ENCODE measurements at places on chromosomes 1 and 21. TPM values are rescaled to one million over a fixed set of nuclear protein-coding genes. Genes with fewer than 3 reads are reported as not detected.

The LYPD8 gene
- total RNA-seq, result not detected

The TEKT2 gene
- total RNA-seq, result 1.2 TPM

The ARHGAP30 gene
- total RNA-seq, result not detected

The ABCG1 gene
- total RNA-seq, result 0.07 TPM

The CSF3R gene
- 0.97 TPM for total RNA-seq

DNA sequence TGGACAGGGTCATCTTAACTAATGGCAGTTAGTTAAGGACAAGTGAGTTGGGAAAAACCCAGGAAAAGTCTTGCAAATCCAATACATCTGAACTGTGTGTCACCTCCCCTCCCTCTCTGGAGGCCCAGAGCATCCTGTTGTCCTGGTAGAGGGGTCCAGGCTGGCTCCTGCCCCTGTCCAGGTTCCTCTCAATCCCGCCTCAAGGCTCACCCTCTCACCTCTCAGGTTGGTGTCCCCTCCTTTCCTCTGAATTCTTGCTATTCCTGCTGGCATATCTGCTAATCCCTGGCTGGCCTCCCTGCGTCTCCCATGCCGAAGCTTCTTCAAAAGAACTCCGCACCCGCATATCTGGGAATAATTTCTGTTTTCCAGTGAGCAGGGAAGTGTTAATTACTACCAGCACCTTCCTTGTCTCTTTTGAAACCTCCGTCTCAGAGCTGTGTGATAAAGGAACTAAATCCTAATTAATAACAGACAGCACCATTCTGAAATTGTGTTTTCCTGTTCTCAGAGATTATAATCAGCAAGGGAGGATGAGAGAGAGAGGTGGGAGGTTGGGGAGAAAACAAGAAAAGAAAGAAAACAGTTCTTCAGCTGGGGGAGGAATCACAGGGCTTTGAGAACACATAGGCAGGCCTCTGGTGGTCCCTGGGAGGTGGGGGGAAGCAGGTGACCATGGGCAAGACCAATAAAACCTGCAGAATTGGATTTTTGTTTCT, 568.0 kb downstream of the PTPRU start:
- DNase-seq, result no peak

GRCh38 chr1:8640950-8641349, 176.5 kb downstream of the RERE start:
- no peak for DNase-seq

DNA sequence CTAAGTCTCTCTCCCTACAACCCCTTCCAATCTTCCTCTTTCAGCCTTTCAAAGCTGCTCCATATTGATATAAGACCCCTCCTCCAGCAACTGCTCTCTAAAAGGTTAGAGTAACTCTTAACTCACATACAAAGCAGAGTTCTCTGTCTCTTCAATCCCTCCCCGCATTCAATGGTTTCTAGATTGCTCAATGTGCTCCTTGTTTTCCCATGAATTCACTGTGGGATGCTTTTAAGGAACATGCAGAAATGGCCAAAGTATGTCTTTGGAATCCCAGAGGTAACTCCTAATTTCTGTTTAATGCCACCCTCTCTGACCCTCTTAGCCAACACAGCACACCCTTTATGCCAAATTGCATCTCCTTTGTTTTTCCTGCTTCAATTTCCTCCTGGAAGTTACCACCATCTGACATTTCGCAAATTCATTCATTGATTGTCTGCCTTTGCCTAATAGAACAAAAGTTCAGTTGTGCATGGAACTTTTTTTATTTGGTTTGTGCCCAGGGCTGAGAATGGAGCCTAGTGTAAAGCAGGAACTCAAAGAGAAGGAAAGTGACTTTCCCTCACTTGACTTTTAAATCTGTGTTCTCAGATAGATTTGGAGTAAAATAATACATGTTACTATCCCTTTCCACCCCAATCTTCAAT, 172.7 kb upstream of the C8B start:
- DNase-seq, result no peak

DNA sequence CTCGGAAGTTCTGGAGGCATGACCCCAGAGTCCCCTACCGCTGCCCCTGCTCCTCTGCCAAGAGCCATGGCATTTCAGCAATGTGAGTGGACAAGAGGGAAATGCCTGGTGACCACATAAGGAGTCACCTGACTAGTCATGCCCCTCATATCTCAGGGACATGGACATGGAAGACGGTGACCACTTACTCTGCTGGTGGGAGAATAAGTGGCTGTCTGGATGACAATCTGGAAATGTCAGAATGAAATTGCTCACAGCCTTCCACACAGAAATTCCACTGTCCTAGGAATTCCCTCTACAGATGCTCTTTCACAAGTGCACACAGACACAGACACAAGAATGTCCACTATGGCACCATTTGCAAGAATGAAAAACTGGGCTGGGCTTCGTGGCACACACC, 24.3 kb upstream of the PLEKHG5 start:
- DNase-seq, result no peak

GRCh38 chr1:5125208-5125607, 470.8 kb downstream of the AJAP1 start:
- DNase-seq, result no peak

DNA sequence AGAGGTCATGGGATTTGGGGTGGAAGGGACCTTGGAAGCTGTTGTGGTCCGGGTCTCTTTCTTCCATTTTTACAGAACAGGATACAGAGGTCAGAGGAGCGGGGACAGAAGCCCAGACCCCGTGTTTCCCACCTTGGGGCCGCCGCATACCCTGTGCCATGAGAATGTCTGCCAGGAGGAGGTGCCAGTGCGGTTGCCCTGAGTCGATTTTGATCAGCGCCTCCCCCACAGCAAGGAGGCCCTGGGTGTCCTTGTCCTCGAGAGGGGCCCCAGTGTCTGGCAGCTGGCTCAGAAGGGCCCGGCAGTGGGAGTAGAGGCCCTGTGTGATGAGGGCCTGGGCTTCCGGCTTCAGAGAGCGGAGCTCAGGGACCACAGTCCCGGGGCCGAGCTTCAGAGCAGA, 12.3 kb upstream of the MMEL1 start:
- DNase-seq, result no peak

GRCh38 chr1:217133958-217134856, 411.0 kb upstream of the ESRRG start:
- DNase-seq, result peak; percentile 59

DNA sequence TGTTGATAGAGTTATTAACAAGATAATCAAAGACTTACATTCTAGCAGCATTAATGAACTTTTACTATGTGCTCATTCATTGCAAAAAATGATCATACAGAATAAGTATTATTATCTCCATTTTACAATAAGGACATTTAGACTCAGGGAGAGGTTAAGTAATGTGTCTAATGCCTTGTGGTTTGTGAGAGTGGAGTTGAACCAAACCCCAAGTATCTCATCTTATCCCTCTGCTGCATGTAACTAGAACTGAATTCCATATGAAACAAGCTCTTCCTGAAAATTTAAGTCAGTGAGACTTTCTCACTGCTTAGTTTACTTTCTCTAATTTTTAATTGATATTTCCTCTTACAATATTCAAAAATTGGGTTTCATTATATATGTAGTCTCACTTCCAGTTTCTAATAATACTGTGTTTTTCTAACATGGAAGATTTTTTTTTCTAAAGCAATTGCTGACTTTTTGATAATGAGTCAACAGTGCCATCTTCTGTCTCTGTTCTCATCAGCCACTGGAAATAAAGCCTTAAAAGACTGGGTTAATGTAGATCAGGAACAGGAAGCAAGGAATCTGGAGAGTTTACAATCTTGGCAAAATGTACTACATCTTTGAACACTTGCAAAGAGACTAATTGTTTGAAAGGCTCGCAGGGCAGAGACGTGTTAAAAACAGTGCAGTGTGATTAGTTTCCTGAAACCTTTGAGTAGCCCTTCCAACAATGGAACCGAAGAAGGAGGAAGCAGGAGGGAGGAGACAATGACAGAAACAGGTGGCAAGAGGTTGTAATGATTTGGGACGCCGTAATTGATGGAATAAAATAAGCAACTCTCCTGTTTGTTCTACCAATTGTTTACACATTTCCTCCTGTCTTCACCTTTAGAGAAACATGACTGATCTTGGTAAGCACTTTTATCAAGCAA, 567.6 kb downstream of the MRPL39 start:
- DNase-seq, result no peak

- peak; percentile 75 for DNase-seq
Observed at GRCh38 chr21:45257673-45258341, 29.9 kb downstream of the POFUT2 start.

GRCh38 chr1:229792012-229792975, 166.2 kb downstream of the URB2 start:
- no peak for DNase-seq

GRCh38 chr1:56590520-56591011, 11.2 kb upstream of the PLPP3 start:
- DNase-seq, result no peak

GRCh38 chr1:230858918-230859729, 9.2 kb downstream of the C1orf198 start:
- no peak for DNase-seq

DNA sequence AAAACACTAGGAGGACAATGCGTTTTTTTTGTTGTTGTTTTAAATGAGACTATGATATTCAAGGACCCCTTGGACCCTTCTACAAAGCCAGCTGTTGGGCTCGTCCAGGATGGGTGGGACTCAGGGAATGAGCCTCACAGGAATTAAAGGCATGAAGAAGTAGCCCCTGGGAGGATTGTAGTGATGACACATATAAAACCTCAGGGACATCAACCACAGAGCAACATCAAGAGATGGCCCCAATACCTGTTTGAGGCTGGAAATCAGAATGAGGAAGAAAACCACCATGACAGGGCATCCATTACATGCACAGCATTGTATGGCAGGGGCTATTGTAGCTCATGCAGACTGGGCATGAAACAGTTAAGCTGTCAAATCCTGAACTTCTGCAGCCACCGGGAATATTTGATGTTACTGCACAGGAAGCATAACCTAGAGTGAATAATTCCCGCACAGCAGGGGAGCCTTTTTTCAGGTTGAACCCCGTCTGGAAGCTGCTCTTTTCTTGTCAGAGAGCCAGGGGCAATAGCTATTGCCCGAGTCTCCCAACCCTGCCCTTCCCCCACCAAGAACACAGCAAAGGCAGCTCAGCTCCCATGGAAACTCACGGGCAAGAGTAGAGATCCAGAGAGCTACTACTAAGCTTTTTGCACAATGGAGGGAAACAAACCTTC, 140.2 kb upstream of the FGGY start:
- no peak for DNase-seq

DNA sequence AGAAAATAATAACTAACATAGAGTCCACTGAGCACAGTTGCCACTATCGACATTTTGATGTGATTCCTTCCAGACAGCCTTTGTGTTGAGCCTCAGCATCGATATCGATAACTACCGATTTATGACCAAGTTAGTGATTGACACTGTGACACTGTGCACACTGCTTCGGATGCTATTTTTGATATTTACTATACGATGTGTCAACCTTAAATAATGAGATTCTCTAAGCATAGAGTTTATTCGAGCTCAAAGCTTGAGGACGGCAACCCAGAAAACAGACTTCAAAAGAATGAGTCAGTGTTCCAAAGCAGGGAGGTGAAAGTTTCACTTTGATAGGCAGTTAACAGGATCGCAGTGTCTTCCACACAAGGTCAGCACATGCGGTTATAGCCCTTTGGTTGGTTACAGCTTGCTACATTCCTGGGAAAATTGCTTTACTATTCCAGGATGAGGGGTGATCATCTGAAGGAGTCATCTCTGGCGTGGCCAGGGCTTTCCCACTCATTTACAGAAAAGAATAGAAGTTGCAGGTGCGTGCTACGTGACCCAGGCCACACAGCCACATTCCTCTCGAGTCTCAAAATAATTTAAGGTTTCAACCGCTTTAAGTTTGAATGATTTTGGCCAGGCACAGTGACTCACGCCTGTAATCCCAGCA, 53.6 kb upstream of the EFHD2 start:
- DNase-seq, result no peak

DNA sequence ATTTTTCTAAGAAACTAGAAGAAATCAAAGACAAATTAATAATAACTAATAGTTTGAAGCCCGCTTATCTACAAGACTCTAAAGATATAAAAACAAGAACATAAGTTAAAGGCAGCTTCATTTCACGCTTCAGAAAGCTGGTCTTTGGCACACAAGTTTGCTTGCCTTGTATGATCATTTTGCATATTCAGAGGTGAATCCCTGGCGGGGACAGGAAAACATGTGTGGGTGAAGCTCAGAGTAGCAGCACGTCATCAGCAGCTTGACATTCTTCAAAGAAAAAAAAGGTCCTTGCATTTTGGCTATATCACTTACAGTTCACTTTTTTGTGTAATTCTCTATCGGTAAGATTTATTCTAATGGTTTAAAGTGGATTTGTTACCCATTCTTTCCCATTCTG, 1911.8 kb downstream of the MRPL39 start:
- DNase-seq, result no peak

DNA sequence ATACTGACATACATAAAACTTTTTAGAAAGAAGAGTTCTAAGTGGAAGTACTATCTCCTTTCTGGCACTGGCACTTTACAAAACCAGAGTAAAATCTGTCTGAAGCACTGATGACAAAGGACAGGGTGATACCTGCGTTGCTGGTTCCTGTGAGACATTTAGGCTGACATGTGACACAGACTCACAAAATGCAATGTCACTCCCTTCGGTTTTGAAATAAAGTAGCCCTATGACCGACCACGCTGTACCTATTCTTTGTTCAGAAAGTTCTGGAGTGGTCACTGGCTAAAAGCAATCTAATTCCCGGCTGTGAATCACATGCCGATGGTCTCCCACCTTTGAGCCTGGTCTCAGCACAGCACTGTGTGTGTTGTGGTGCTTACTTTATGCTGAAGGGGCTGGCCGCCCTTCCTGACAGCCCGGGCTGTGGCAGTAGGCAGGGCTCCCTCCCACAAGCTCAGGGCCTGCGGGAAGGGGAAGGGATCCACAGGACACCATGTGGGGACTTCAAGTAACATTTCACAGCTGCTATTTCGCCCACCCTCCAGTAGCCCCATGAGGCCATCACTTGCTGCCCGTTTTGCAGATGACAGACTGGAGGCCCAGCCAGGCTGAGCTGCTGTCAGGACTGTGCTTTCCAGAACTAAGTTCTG, 48.0 kb downstream of the MRPL37 start:
- DNase-seq, result no peak

- no peak for DNase-seq
Observed at GRCh38 chr1:183600136-183600535, 9.9 kb upstream of the NCF2 start.

- DNase-seq, result no peak
Observed at GRCh38 chr1:218748071-218748470, 402.9 kb downstream of the TGFB2 start.

- no peak for DNase-seq
Observed at GRCh38 chr1:21868482-21868881, 56.4 kb downstream of the LDLRAD2 start.

DNA sequence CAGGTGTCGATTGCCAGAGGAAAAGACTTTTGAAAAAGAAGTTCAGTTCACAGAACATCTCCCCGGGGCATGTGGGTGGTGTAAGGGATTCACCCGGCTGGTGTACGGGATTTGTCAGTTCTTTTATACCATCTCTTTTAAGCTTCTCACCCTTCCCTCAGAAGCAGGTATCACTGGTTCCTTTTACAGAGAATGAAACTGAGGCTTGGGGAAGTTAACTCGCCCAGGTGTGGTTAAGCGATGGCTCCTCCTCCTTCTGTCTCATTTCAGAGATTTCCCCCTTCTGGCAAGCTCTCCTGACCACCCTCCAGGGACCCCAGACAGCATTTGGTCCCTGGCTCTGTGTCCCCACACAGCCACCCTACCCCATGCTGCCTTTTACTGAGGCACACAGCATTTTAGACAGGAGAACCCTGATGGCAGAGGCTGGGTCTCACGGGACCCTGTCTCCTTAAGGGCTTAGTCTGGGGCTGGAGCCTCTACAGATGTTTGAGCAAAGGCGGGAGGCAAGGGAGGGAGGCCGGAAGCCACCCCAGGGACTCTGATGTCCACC, 2.8 kb upstream of the ECE1 start:
- no peak for DNase-seq

GRCh38 chr21:34091607-34092006, 18.2 kb downstream of the MRPS6 start:
- DNase-seq, result no peak

- DNase-seq, result no peak
Observed at GRCh38 chr21:24436236-24436635, 1171.0 kb downstream of the MRPL39 start.

Data from H7 (cell line).